ENCODE measurements at places on chromosomes 4 and X. TPM values are rescaled to one million over a fixed set of nuclear protein-coding genes. Genes with fewer than 3 reads are reported as not detected.

GRCh38 chrX:134287346-134287745 lies 50.4 kb downstream of the CCDC160 start:
- DNase-seq = no peak

GRCh38 chr4:174550541-174550940 lies 28.3 kb upstream of the HPGD start:
- no peak for DNase-seq

DNA sequence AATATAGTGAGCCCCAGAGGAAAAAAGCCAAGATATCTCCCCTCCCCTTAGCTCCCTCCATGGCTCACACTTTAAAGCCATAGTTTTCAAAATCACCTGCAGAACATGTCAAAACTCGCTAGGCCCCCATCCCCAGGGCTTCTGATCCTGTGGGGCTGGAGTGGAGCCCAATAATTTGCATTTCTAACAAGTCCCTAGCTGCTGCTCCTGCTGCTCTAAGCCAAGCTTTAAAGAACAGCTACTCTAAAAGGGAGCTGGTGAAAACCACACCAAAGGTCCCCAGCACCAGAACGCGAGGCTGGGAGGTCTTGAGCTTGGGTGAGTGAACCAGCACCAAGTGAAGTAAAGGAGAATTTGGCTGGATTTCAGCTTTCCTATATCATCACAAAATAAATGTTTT lies 237.1 kb downstream of the ZNF674 start:
- DNase-seq = no peak

The DUSP21 gene
- total RNA-seq = not detected

The UGT2A3 gene
- not detected for total RNA-seq
